Activated CD4-positive, CD25-positive, alpha-beta regulatory T cell treated with anti-CD3 and anti-CD28 coated beads, Interleukin-2, amount 50 U/mL, for 24 hours (primary cell): ENCODE measurements at places on chromosomes 7 and 10.

- ATAC-seq: peak; percentile 81
Observed at GRCh38 chr10:3071405-3072198, 4.3 kb downstream of the PFKP start.

GRCh38 chr10:31413325-31413724 lies 94.3 kb downstream of the ZEB1 start:
- ATAC-seq: no peak

DNA sequence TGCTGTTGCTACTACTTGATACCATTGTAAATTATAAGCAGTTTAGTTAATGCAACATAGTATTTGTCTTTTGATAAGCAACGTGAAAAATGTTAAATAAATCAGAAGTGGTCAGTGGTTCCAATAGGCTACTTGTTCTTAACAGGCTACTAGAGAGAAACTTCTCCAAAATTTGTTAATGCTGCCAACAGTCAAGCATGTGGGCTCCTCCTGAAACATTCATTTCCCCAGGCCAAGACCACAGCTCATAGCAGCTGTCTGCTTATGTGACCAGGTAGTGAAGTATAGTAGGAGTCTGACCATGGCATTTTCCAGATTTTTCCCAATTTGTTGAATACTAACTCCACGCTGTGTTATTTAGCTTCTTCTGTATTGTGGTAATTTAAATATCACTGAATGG lies 81.0 kb downstream of the CYP51A1 start:
- no peak for ATAC-seq

GRCh38 chr10:120827251-120827875 lies 23.8 kb upstream of the WDR11 start:
- ATAC-seq: no peak

GRCh38 chr10:17655567-17656146 lies 11.7 kb downstream of the STAM start:
- ATAC-seq: peak; percentile 51

GRCh38 chr7:155865830-155866525 lies 53.7 kb upstream of the SHH start:
- ATAC-seq: no peak

DNA sequence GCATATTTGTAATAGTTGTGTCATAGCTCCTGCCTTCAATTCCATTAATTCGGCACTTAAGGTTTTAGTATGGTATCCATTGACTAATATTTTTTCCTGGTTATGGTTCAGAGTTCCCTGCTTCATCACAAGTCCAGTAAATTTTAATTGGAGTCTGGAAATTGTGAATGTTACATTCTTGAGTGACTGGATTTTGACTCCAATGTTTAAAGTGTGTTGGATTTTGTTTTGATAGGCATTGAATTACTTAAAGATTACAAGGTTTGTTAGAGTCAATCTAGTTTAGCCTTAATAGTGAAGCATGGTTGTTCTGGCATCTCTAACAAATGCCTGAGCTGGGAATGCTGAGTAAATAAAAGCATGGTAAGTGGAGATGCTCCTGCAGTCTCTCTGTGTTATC lies 326.6 kb upstream of the IGFBP3 start:
- ATAC-seq: no peak

DNA sequence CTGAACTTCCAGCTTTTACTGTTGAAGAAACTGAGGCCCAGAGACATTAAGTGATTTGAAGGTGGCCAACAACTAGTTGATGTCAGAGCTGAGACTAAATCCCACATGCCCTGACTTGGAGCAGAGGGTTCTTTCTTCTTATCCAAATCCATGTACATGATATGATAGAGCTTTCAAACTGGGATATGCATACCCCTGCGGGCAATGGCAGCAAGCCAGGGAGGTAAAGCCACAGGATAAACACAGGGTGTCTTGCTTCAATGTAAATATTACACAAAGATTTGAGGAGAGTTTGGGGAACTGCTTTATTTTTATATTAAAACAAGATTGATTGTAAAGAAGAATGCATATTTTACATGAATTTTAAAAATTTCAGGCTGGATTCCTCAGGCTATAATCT lies 2.3 kb upstream of the LRRC72 start:
- no peak for ATAC-seq

GRCh38 chr7:67760971-67761370 lies 764.3 kb downstream of the TYW1 start:
- ATAC-seq: no peak

DNA sequence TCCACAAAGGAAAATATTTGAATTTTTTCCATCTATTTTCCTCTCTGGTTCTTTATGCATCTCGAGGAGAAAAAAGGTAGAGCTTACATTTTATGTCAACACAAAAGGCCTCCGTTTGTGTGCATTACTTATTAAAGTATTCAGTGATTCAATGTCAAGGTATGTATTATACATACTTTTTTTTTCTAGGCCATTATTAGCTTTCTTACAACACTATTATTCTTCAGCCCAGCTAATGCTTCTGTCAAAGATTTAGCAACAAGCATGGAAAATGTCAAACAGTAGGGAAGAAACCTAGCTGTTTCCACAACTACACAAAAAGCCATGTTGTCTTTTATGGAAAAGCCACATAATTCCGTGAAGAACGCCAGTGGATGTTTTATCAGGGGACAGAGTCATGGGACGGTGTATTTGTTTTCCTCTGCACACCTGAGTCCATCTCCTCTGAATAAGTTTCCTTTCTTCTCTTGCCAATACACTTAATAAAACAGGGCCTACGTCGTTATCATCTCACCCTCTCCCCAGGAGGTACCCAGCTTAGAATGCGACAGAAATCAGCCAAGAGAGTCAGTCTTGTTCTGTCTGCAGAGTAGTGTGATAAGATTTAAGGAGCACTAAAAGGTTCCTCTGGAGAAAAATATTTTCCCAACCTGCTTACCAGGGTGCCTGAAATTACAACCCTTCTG lies 209.7 kb upstream of the AUTS2 start:
- ATAC-seq: no peak

DNA sequence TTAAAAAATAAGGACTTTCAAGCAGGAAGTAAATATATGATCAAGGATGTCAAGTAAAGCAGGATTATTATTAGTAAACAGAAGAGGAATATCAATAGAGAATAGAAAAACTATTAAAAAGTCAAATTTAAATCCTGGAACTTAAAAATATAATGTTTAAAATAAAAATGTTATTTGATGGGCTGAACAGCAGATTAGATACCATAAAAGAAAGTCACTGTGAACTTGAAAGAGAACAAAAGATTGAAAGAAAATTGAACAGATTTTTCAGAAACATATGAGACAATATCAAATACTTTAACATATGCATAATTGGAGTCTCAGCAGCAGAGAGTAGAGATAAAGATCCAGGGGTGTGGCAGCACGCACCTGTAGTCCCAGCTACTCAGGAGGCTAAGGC lies 1213.7 kb upstream of the AUTS2 start:
- ATAC-seq: no peak

DNA sequence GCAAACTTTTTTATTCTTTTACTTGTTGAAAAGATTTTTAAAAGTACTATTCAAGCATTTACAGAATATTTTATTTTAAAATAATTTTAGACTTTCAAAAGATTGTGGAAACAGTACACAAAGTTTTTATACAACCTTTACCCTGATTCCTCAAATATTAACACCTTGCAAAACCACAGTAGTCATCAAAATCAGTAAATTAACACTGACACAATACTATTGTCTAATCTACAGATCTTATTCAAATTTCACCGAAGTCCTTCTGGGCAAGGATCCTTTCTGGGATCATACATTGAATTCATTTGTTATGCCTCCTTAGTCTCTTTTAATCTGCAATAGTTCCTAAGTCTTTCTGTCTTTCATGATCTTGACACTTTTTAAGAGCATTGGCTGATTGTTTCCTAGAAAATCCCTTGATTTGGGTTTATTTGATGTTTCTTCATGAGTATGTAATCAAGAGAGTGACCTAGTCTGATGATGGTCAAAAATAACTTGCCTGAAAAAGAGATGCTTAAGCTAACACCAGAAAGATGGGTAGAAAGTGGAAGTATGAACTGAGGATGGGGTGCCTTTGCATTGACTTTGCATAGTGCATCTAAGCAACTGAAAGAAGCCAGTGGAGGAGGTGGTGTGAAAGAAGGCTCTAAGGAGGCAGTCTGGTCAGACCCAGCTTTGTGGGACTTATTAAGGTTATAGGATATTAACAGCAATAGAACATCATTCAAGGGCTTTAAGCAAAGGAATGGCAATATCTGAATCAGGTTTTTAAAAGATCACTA lies 9.7 kb downstream of the STAMBPL1 start:
- no peak for ATAC-seq

- no peak for ATAC-seq
Observed at GRCh38 chr7:137120690-137121089, 222.8 kb downstream of the PTN start.

DNA sequence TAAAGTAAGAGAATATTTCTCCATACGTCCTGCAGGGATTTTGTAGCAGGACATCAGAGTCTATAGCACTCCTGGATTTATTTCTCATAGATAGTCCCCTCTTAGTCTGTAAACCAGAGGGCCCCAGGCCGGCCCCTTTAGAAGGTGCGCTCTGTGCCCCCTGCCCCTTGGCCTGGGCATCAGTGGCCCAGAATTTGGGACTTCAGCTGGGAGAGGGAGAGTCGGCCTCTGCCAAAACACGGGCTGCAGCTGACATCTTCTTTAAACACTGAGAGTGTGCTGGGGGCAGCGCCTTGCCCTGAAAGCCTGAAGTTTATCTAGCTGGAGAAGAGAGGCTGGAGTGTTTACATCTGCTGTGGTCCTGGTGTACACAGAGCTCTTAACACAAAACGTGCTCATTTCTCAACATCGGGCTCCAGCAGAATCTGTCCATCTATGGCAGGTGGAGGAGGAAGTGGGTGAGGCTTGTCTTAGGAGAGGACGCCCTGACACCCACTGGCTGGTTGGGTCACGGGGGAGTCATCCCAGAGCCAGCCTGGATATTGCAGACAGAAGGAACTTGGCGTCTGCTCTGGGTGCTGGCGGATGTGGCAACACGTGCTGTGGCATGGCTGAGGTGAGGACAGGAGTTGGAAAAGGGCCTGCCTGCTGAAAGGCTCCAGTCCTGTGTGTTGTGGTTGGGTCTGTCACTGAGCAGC lies 5.0 kb upstream of the TACR2 start:
- ATAC-seq: no peak

GRCh38 chr10:86699541-86699940 lies 31.2 kb downstream of the LDB3 start:
- ATAC-seq: no peak

DNA sequence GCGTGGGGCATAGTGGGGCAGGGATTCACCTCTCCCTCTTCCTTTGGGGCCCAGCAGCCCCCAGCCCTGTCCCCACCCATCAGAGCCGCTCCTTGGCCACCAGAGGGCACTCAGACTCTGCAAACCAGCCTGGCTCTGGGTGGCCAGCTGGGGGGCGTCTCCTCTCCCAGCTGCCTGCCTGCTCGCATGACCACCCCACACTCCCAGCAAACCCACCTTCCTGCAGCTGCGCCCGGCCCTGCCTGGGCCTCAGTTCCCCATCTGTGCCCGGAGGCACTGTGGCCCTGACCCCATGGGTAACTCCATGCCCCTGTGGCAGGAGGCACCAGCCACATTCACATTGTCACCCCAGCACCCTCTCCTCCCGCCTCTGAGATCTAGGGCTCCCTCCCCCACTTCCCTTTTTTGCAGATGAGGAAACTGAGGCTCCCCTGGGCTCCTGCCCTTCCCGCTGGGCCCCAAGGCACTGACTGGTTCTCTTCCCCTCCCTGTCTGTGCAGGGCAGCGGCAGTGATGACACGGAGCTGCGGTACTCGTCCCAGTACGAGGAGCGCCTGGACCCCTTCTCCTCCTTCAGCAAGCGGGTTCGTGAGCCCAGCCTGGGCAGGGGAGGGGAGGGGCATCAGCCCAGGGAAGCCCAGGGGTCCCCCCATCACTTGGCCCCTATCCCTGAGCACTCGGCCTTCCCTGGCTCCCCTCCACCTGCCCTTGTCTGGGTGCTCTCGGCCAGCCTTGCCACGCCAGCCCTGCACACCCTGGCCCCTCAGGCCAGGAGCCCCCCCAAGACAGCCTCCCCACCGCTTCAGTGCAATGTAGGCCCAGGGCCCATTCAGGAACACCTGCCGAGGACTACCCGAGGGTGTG lies 6.9 kb upstream of the SH2B2 start:
- ATAC-seq: peak; percentile 84

DNA sequence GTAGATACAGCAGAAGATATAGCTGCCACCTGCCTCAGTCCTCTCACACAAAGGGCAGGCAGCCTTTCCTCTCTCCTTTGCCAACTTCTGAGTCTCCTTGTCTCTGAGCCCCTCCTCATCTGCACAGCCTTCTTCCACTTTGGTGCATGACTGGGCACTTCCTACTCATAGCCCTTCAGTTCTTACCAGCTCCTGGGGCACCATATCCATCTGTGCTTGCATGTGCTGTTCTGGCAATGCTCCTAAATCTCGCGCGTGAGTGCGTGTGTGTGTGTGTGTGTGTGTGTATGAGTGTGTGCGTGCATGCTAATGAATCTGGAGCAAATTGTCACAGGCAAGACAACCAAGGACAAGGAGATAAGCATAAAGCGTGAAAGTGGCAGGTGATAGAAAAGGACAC lies 1271.6 kb upstream of the SORCS1 start:
- ATAC-seq: no peak

DNA sequence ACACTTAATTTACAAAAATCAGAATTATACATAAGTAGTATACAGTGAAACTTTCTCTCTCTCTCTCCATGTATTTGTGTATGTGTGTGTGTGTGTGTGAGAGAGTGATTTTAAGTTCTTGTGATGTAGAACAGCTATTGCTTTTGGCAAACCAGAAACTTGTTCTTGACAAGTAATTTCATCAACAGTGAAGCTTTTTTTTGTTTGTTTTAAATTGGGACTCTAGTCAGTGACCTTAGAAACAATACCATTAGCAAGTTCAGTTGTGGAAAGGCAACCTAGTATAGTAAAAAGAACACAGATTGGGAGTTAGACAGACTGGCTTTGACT lies 319.1 kb downstream of the PTEN start:
- peak; percentile 20 for ATAC-seq

- ATAC-seq: no peak
Observed at GRCh38 chr10:119658274-119658673, 7.1 kb downstream of the BAG3 start.

DNA sequence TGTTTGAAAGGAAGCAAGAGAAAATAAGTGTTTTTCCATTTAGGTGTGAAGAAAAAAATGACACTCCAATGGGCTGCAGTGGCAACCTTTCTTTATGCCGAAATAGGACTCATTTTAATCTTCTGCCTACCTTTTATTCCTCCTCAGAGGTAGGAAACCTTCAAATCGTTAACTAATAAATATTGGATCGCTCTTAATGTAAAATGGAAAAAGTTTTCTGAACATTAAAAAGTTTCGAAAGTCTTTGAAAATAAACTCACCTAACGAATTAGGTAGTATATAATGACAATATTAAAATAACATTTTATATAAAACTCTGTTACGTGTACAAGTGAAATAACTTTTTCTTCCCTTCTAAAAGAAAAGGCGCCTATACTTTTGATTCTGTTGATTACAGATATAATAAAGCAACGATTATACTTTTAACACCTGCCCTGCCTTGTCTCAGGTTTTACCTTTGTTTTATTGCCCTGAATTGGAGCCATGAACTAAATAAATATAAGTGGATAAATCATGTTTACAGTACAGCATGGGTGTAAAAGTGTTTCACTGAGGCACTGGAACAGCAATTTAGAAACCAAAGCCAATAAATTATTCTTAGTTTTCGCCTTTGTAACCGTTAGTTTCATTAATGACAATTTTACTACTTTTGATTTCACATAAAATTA lies 804 bp downstream of the BCAP29 start:
- no peak for ATAC-seq
